ENCODE measurements at places on chromosomes 6 and 20.
A peak's percentile ranks its signal among the peaks of the same experiment; 100 is the strongest.

- no peak for DNase-seq
- no peak overlapping the region for H3K4me3 ChIP-seq
- H3K27me3 ChIP-seq: peaks cover 17% of the 10 kb centered on the region
- peaks cover 48% of the 10 kb centered on the region for H3K4me1 ChIP-seq
These were observed 122.4 kb downstream of the NFATC2 start for GRCh38 chr20:51420111-51420510.

DNA sequence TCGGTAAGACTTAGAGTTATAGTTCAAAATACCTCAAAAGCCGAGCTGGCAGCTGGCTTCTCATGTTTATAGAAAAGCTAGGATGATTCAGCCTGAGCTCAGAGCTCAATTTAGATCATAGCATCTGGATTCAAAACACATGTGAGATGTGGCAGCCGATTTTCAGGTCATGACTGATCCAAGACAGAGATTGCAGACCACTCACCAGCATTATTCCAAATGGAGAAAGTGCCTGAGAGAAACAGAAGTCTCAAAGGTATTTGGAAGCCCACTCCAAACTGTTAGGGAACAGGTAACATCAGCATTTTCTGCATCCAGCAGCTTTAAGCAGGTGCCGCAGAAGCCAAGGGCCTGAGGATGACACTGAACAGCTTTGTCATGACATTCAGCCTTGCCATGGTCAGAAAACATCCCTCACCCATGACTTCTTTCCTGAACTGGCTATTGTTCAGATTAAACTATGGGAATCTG, 102.2 kb downstream of the BACH2 start:
- peaks cover 42% of the 10 kb centered on the region for H3K36me3 ChIP-seq
- H3K4me1 ChIP-seq: peaks cover 26% of the 10 kb centered on the region
- no peak overlapping the region for H3K27ac ChIP-seq
- no peak for DNase-seq
- no peaks in the 10 kb centered on the region for H3K27me3 ChIP-seq
- H3K4me3 ChIP-seq: no peak overlapping the region

GRCh38 chr20:16066571-16066970, 506.7 kb downstream of the KIF16B start:
- H3K4me3 ChIP-seq: no peak overlapping the region
- DNase-seq: no peak
- no peaks in the 10 kb centered on the region for H3K27me3 ChIP-seq
- H3K27ac ChIP-seq: no peak overlapping the region
- no peaks in the 10 kb centered on the region for H3K36me3 ChIP-seq
- peaks cover 32% of the 10 kb centered on the region for H3K4me1 ChIP-seq

GRCh38 chr6:20717743-20718142, 183.5 kb downstream of the CDKAL1 start:
- no peak for DNase-seq
- H3K27me3 ChIP-seq: no peaks in the 10 kb centered on the region
- peaks cover 2% of the 10 kb centered on the region for H3K36me3 ChIP-seq
- H3K4me3 ChIP-seq: no peak overlapping the region

- peaks cover 19% of the 10 kb centered on the region for H3K36me3 ChIP-seq
- H3K27ac ChIP-seq: no peak overlapping the region
- H3K4me1 ChIP-seq: no peaks in the 10 kb centered on the region
- no peaks in the 10 kb centered on the region for H3K27me3 ChIP-seq
- H3K4me3 ChIP-seq: no peak overlapping the region
These were observed 82.7 kb downstream of the FARS2 start for GRCh38 chr6:5343998-5344397.

- no peak overlapping the region for H3K27ac ChIP-seq
- peak; percentile 73 for DNase-seq
- H3K36me3 ChIP-seq: no peaks in the 10 kb centered on the region
- no peak overlapping the region for H3K4me3 ChIP-seq
- H3K27me3 ChIP-seq: peaks cover 15% of the 10 kb centered on the region
These were observed 140.4 kb downstream of the IMPG1 start for GRCh38 chr6:75932067-75932466.

DNA sequence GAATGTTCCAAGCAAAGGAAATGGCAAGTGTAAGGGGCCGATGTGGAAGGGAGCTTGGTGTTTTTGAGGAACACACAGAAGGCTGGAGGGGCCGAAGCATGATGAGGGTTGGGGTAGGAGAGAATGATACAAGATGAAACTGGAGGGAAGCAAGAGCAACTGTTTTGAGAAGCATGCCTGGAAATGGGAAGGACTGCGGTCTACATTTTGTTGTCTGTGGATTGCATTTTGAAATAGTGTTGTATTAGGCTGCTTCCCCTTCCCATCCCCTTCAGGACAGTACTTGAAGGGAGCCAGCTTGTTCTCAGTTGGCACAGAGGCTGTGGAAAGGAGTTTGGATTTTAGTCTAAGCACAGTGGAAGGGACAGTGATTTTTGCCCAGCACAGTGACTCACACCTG, 2.2 kb downstream of the TM9SF4 start:
- DNase-seq: no peak
- H3K27me3 ChIP-seq: no peaks in the 10 kb centered on the region
- peaks cover 61% of the 10 kb centered on the region for H3K4me1 ChIP-seq
- H3K36me3 ChIP-seq: peaks cover 18% of the 10 kb centered on the region

DNA sequence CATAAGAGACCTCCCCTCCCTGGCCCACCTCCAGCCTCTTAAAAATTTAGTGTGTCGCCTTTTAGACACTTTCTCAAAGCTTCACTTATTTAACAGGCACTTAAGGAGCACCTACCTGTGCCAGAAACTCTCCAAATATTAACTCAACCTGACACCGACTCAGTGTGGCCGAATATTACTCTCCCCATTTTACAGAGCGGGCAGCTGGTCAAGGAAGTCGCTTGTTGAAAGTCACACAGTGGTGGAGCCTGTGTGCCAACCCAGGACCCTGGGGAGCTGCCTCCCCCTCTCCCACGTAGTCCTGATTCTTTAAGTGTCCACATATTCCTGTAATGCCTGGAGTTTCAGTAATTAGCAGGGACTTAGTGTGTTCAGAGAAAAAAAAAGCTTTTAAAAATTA, 1.0 kb upstream of the PMEPA1 start:
- peaks cover 63% of the 10 kb centered on the region for H3K4me1 ChIP-seq
- no peaks in the 10 kb centered on the region for H3K36me3 ChIP-seq
- H3K27me3 ChIP-seq: peaks cover 37% of the 10 kb centered on the region
- H3K4me3 ChIP-seq: peak overlapping the region; percentile 88
